ENCODE measurements at places on chromosomes 1 and 21. TPM values are rescaled to one million over a fixed set of nuclear protein-coding genes. Genes with fewer than 3 reads are reported as not detected.

Gene DR1
- 36.8 TPM for total RNA-seq

Gene IFI6
- 5.7 TPM for total RNA-seq

Gene LENEP
- total RNA-seq, result 0.84 TPM

GRCh38 chr21:45258466-45258865, 29.2 kb downstream of the POFUT2 start:
- H3K27me3 ChIP-seq, result peaks cover 8% of the 10 kb centered on the region
- DNase-seq, result peak; percentile 10
- H3K4me1 ChIP-seq, result no peaks in the 10 kb centered on the region
- peaks cover 4% of the 10 kb centered on the region for H3K36me3 ChIP-seq

Gene PGLYRP3
- total RNA-seq, result not detected

Gene HSD3B1
- not detected for total RNA-seq

- H3K4me1 ChIP-seq, result peaks cover 11% of the 10 kb centered on the region
- no peak overlapping the region for H3K4me3 ChIP-seq
- H3K27me3 ChIP-seq, result no peaks in the 10 kb centered on the region
- no peak for DNase-seq
- H3K27ac ChIP-seq, result no peak overlapping the region
- peaks cover 44% of the 10 kb centered on the region for H3K36me3 ChIP-seq
These were observed 25.9 kb downstream of the GNPAT start for GRCh38 chr1:231266811-231267322.

Gene RAP1A
- total RNA-seq, result 36.6 TPM

Gene GJA5
- total RNA-seq, result not detected

Gene APCS
- total RNA-seq, result not detected

- H3K36me3 ChIP-seq, result no peaks in the 10 kb centered on the region
- no peak overlapping the region for H3K27ac ChIP-seq
- no peaks in the 10 kb centered on the region for H3K27me3 ChIP-seq
- H3K4me1 ChIP-seq, result no peaks in the 10 kb centered on the region
- no peak for DNase-seq
- H3K4me3 ChIP-seq, result no peak overlapping the region
These were observed 49.2 kb downstream of the FH start for GRCh38 chr1:241470361-241470760.

DNA sequence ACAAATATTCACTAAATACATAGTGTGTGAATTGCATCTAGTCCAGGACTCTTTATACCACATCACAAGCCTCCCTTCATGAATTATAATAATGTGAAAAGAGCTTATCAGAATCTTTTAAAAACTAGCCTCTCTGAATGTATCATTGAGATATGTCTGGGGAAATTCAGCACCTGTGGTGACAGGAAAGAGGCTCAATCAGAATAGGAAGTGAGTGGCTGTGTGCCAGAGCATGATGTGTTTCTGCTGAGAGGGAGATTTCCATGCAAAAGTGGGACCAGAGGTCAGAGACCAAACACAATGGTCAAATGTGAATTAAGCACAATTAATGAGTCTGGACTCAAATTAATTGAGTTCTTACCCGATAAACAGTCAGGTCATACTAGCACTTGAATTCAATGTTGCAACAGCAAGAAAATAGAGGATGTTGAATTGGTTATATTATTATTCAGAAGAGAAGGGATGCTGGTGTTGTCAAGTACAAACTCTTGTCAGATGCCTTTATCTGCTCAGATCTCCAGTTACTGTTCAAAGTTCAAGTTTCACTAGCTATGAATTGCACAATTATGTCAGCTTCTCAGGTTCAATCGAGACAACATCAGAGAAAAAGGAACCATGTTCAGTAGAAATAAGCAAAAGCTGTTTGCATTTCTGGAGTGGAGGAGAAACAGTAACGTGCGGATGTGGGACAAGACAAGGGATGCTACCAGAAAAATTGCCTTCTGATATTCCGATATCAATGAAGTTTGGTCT, 226.2 kb downstream of the ZNF326 start:
- H3K36me3 ChIP-seq, result peaks cover 6% of the 10 kb centered on the region
- H3K4me1 ChIP-seq, result peaks cover 14% of the 10 kb centered on the region
- DNase-seq, result no peak
- H3K27ac ChIP-seq, result no peak overlapping the region
- H3K4me3 ChIP-seq, result no peak overlapping the region

DNA sequence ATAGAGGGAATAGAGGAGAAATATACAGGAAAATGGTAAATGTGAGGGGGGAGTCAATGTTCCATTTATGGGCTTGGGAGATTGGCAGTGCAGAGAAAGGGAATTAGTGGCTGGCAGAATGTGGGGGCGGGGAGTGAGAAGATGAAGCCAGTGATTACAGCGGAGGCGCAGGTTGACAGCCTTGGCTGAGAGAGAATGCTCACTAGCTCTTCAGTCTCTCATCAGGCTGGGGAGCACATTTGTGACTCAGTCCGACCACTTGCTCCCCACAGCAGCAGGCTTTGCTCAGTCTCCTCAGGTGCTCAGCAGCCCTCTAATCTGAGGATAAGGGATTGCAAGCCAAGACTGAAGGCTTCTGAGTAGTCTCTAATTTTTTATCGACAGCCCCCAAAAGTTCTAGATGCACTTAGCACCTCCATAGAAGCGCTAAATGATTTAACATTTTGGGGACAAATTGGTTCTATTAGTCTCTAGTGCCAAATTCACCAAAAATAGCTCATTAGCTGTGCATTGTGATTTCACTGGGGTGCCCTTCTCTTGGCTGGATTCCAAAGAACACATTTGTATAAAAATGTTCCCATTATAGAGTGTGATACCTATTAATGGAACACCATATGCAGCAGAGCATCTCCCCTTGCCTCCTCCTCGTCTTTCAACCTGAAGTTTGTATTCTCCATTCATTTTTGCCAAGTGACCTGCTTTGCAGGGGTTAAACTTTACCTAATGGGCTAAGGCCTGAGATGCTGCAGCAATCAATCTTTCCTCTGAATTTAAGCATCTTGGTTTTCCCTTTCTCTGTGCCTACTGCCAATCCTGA, 191.8 kb downstream of the ZNF326 start:
- peaks cover 44% of the 10 kb centered on the region for H3K27me3 ChIP-seq
- no peak overlapping the region for H3K4me3 ChIP-seq
- H3K4me1 ChIP-seq, result peaks cover 3% of the 10 kb centered on the region

DNA sequence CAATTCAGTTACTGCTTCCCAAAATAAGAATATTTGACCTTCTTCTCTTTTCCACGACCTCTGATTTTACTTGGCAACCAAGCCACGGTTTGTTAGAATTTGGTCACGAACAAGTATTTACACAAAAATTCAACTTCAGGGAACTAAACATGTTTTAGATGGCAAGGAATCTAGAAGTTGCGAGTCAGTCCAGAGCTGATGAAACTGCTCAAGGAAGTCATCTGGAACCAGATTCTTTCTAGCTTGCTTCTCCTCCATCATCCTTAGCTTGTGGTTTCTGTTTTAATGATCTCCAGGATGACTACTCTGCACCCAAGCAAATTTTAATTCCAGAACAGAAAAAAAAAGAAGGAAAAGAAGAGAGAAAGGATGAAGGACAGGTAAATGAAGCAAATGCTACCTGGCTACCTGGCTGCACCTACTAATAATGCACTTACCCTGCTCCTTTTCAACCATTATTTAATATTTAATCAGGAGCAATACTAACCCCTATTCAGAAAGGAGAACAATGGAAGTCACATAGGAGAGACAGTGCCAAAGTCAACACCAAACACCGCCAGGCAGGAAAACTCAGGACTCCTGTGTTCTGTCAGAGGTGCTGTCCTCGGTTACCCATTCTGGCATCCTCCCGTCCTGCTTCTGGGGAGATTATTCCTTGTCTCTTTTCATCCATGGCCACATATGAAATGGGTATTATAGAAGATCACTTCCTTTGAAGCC, 54.2 kb upstream of the RGS7 start:
- peaks cover 6% of the 10 kb centered on the region for H3K27me3 ChIP-seq
- H3K36me3 ChIP-seq, result no peaks in the 10 kb centered on the region
- H3K4me3 ChIP-seq, result no peak overlapping the region
- DNase-seq, result no peak
- H3K4me1 ChIP-seq, result no peaks in the 10 kb centered on the region

DNA sequence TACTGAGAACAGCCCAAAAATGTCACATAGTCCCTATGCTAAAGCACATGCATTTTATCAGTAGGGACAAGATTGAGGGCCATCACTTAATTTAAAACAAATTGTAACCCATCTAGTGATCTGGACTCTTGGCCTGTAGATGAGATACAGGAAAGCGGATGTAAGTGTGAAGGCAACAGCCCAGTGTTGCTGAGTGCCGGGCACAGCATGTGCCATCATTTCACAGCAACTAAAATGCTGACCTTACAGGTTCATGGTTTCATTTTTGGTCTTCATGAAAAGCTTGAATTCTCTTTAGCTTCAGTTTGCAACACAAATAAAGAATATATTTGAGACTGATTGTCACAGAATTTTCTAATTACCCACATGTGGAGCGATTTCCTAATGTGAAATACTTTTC, 5.8 kb downstream of the COG2 start:
- peaks cover 26% of the 10 kb centered on the region for H3K36me3 ChIP-seq
- no peak overlapping the region for H3K4me3 ChIP-seq
- no peak for DNase-seq

Gene CYP2J2
- 0.58 TPM for total RNA-seq

- no peaks in the 10 kb centered on the region for H3K27me3 ChIP-seq
- H3K27ac ChIP-seq, result no peak overlapping the region
- no peak overlapping the region for H3K4me3 ChIP-seq
- no peak for DNase-seq
- peaks cover 12% of the 10 kb centered on the region for H3K4me1 ChIP-seq
- peaks cover 1% of the 10 kb centered on the region for H3K36me3 ChIP-seq
These were observed 22.1 kb downstream of the CLIC4 start for GRCh38 chr1:24767351-24767750.

Gene NPR1
- 0.51 TPM for total RNA-seq

GRCh38 chr1:114355240-114355639, 155.8 kb downstream of the TRIM33 start:
- H3K4me3 ChIP-seq, result no peak overlapping the region
- H3K4me1 ChIP-seq, result no peaks in the 10 kb centered on the region
- no peak overlapping the region for H3K27ac ChIP-seq
- no peaks in the 10 kb centered on the region for H3K36me3 ChIP-seq
- H3K27me3 ChIP-seq, result peaks cover 3% of the 10 kb centered on the region
- DNase-seq, result no peak

- H3K27ac ChIP-seq, result no peak overlapping the region
- no peak for DNase-seq
- peaks cover 2% of the 10 kb centered on the region for H3K36me3 ChIP-seq
- H3K27me3 ChIP-seq, result peaks cover 6% of the 10 kb centered on the region
- H3K4me1 ChIP-seq, result no peaks in the 10 kb centered on the region
These were observed 17.6 kb downstream of the HTR6 start for GRCh38 chr1:19682257-19682656.

Gene CLCA4
- total RNA-seq, result not detected

DNA sequence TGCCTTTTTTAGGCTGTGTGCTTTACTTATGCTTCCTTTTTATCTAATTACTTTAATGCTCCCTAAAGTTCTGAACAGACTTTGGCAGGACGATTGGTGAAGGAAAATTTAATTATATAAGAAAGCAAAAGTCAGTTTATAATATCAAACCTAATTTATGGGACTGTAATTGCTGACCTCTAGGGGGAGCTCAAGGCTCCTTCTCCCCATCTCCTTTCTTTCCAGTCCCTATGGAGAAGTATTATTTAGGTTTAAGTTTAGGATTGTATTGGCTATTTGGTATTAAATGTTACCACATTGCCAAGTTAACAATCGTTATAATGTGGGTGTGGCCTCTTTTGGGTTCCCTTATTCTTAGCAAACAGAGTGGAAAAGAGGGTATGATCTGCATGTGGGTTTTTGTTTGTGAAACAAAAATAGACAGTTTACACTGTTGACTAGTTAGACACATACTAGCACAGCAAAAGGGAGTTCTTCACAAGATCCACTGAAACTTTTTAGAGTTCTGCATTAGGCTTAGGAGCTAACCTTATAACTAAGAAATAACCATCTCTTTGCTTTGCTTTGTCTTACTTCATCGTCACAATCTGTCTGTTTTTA, 48.2 kb upstream of the TNFSF4 start:
- H3K36me3 ChIP-seq, result no peaks in the 10 kb centered on the region
- no peak for DNase-seq
- H3K4me3 ChIP-seq, result no peak overlapping the region
- H3K27me3 ChIP-seq, result no peaks in the 10 kb centered on the region
- H3K27ac ChIP-seq, result no peak overlapping the region
- no peaks in the 10 kb centered on the region for H3K4me1 ChIP-seq

GRCh38 chr1:51347398-51348146, 17.2 kb upstream of the TTC39A start:
- peak overlapping the region; percentile 43 for H3K27ac ChIP-seq
- H3K4me3 ChIP-seq, result no peak overlapping the region
- peaks cover 24% of the 10 kb centered on the region for H3K27me3 ChIP-seq
- peaks cover 3% of the 10 kb centered on the region for H3K4me1 ChIP-seq
- no peaks in the 10 kb centered on the region for H3K36me3 ChIP-seq

DNA sequence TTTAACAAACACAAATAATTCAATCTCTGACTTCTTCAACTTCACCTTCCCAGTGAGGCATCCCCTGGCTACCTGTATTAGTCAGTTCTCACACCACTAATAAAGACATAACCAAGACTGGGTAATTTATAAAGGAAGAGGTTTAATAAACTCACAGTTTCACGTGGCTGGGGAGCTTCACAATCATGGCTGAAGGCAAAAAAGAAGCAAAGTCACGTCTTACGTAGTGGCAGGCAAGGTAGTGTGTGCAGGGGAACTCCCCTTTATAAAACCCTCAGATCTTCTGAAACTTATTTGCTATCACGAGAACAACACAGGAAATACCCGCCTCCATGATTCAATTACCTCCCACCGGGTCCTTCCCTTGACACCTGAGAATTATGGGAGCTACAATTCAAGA, 478.5 kb downstream of the ADGRL2 start:
- no peaks in the 10 kb centered on the region for H3K4me1 ChIP-seq
- no peaks in the 10 kb centered on the region for H3K36me3 ChIP-seq
- H3K4me3 ChIP-seq, result no peak overlapping the region
- no peak for DNase-seq
- no peak overlapping the region for H3K27ac ChIP-seq

Gene VAMP4
- total RNA-seq, result 8.9 TPM

- DNase-seq, result no peak
- H3K27me3 ChIP-seq, result no peaks in the 10 kb centered on the region
- no peaks in the 10 kb centered on the region for H3K4me1 ChIP-seq
- no peaks in the 10 kb centered on the region for H3K36me3 ChIP-seq
These were observed 163.7 kb downstream of the NTMT2 start for GRCh38 chr1:170309389-170310013.

DNA sequence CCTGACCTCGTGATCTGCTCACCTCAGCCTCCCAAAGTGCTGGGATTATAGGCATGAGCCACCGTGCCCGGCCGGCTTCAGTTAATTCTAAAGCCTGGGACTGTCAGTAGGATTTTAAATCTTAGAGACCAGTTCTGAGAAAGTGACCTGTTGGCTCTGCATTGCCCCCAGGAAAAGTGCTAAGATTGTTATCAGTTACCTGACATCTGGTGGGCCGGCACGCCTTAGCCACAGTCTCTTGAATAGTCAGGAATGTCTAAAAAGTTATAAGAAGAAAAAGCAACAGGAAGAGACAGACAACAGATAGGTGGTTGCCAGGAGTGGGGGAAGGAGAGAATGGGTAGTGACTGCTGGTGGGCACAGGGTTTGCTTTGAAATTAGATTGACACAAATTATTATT, 35.1 kb downstream of the RABGAP1L start:
- no peak overlapping the region for H3K27ac ChIP-seq
- H3K27me3 ChIP-seq, result no peaks in the 10 kb centered on the region
- H3K4me1 ChIP-seq, result no peaks in the 10 kb centered on the region
- H3K36me3 ChIP-seq, result no peaks in the 10 kb centered on the region
- no peak overlapping the region for H3K4me3 ChIP-seq
- no peak for DNase-seq

Measured in progenitor cell of endocrine pancreas (in vitro differentiated cells).